Transverse colon (tissue), 4 donors: ENCODE measurements at places on chromosomes 3 and 15. TPM values are rescaled to one million over a fixed set of nuclear protein-coding genes. Genes with fewer than 3 reads are reported as not detected.
A peak's percentile ranks its signal among the peaks of the same experiment; 100 is the strongest.

BFSP2 gene
- total RNA-seq, result not detected

DAZL gene
- not detected for total RNA-seq

DNA sequence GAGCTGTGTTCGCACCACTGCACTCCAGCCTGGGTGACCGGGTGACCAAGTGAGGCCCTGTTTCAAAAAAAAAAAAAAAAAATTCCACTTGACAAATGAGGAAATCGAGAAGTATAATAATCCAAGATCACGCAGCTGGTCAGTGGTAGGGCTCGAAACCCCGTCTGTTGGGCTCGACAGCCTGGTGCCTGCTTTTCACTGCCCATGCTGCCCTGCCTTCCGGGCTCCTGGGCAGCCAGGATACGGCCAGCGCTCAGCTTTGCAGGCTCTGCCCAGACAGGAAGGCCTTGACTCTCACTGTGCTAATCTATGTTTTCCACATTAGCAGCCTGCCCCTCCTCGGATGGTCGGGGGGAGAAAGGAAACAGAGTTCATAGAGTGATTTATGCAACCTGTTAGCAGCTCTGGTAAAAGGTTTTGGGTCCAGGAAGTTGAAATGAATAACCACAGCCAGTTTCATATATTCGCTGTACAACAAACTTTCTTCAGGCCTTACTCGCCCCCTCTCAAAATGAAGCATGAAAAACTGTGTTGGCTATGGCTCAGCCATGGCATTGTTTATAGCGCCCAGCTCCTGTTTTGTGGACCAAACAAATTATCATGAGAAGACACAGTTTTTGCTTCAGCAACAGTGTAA is 108.8 kb downstream of the XXYLT1 start:
- no peak for DNase-seq
- H3K4me3 ChIP-seq, result no peak overlapping the region
- H3K36me3 ChIP-seq, result no peaks in the 10 kb centered on the region
- H3K27ac ChIP-seq, result peak overlapping the region; percentile 81

ANKRD34C gene
- total RNA-seq, result not detected

DNA sequence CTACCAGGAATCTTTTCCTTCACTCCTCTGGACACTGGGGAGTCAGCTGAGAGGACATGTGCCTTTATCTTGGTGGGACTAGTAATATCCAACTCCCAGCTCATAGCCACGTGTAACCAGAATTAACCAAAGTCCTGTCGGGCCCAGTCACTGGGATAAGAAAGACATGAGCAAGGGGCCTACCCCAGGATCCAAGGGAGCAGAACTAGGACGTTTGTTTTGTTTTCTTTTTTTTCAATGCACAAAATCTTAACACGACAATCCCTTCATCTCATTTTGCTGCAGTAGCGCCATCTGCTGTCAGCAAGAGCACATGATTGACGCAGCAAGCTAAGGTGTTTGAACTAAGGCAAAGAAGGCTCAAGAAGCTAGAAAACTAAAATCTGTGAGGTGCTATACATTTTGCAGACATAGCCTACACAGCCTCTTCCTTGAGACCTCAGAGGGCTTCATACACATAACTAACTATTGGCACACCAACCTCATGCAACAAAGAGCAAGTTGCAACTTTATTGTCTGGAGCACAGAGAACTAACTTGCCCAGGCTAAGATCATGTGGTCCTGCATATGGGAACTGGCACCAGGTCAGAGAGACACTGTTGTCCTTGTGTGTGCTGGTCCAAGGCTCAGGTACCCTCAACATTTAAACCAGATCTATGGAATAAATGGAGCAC is 43.6 kb downstream of the RLBP1 start:
- DNase-seq, result peak; percentile 62
- H3K4me3 ChIP-seq, result no peak overlapping the region
- H3K27me3 ChIP-seq, result no peaks in the 10 kb centered on the region
- peaks cover 7% of the 10 kb centered on the region for H3K36me3 ChIP-seq

- H3K4me1 ChIP-seq, result no peaks in the 10 kb centered on the region
- peak; percentile 83 for DNase-seq
- H3K27ac ChIP-seq, result peak within 1 kb of the TSS; percentile 48
- peak within 1 kb of the TSS; percentile 63 for H3K4me3 ChIP-seq
- no peaks in the 10 kb centered on the region for H3K36me3 ChIP-seq
- H3K27me3 ChIP-seq, result peaks cover 15% of the 10 kb centered on the region
Measured at GRCh38 chr15:62066663-62067447, at the start of gene C2CD4A. Gene C2CD4A (plus strand): TSS chr15:62066977. CDS start chr15:62067614, 637 bp downstream.

DNA sequence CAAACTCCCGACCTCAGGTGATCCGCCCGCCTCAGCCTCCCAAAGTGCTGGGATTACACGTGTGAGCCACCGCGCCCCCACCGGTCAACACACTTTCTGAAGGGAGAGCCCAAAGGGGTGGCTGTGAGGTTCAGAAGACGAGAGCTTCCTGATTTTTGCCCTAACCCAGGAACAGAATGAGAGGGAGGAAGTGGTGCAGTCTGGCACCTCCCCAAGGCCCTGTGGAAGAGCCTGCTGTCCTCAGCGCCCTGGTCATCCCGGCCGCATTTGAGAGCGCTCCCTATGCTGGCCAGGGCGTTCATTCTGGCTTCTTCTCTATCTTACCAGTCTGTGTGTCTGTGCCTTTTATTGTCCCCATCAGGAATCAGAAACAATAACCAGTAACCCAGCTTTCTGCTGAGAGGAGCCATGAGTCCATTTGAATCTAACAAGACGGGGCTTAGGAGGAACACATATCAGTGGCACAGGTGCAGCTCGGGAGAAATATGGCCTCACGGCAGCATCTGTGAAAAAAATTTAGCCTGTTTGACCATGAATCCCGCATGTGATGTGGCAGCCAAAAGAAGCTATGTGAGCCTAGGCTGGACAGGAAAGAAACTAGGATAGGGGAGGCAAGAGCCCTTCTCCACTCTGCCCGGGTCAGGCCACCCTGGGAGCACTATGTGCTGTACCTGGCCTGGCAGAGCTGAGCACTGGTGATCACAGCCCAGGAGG is 12.9 kb downstream of the BDH1 start:
- H3K4me1 ChIP-seq, result peaks cover 18% of the 10 kb centered on the region
- H3K4me3 ChIP-seq, result no peak overlapping the region
- no peaks in the 10 kb centered on the region for H3K27me3 ChIP-seq
- H3K36me3 ChIP-seq, result no peaks in the 10 kb centered on the region

DNA sequence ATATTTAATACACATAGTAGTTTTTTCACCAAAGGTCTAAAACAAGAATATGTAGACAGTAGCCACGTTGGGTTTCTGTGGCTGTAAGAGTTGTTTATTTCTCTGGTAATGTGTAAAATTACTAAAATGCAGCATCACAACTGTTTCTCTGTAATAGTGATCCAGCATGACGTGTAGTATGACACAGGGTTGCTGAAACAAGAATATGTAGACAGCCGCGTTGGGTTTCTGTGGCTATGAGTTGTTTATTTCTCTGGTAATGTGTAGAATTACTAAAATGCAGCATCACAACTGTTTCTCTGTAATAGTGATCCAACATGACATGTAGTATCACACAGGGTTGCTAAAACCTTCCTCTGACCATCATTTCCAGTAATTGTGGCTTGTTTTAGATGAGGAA is 153.6 kb upstream of the ZNF717 start:
- DNase-seq, result no peak
- no peak overlapping the region for H3K4me3 ChIP-seq
- H3K4me1 ChIP-seq, result no peaks in the 10 kb centered on the region

KCNMB2 gene
- total RNA-seq, result not detected

DNA sequence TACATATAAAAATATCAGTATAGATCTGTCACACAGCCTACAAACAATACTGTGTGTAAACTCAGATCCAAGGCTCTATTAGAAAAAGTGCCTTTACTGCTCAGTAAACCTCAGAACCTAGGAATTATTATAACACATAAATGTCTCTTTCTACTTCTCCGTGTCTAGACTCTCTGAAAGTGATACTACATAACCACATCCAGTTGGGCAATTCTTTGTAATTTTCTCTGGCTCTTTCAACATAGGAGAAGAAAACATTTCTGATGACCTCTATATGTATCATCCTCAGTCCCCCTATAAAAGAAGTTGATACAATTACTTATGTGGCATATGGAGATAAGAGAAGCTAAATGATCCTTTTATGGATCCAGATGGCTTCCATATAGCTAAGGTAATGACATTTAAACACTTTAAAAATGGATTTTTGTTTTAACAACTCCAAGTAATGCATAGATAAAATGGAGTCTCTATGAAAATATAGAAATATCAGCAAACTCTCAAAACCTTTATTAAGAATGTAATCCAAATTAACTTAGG is 104.5 kb downstream of the LSAMP start:
- H3K27me3 ChIP-seq, result no peaks in the 10 kb centered on the region
- no peaks in the 10 kb centered on the region for H3K36me3 ChIP-seq
- no peak for DNase-seq
- H3K4me3 ChIP-seq, result no peak overlapping the region
- H3K27ac ChIP-seq, result peak overlapping the region; percentile 57

LRRC2 gene
- 1.6 TPM for total RNA-seq

GRCh38 chr3:90091549-90091948 is 984.1 kb downstream of the EPHA3 start:
- no peak overlapping the region for H3K27ac ChIP-seq
- H3K27me3 ChIP-seq, result no peaks in the 10 kb centered on the region
- peaks cover 5% of the 10 kb centered on the region for H3K4me1 ChIP-seq
- DNase-seq, result peak; percentile 8
- H3K36me3 ChIP-seq, result no peaks in the 10 kb centered on the region
